Left forelimb (tissue), 1 donor: ENCODE measurements at places on chromosomes 2 and 18.

GRCh38 chr2:108810993-108811957, 24.7 kb downstream of the CCDC138 start:
- no peak for DNase-seq

DNA sequence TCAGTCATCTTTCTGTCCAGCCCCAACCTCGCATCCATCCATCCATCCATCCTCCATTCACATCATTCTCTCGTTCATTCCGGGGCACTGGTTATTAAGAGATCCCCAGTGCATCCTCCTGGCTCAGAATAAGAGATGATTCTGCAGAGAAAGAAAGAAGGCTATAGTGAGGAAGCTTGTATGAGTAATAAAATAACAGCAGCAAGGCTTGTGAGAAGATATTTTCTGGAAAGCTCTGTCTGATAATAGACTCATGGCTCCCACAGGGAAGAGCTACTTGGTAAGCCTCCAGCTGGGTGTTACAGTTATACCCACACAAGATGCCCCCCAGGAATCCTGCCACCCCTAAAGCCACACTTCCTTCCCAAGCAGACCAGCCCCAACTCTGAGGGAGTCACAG, 143.2 kb downstream of the MTCL1 start:
- DNase-seq: no peak

GRCh38 chr2:68420254-68420910, 46.7 kb downstream of the FBXO48 start:
- DNase-seq: no peak

DNA sequence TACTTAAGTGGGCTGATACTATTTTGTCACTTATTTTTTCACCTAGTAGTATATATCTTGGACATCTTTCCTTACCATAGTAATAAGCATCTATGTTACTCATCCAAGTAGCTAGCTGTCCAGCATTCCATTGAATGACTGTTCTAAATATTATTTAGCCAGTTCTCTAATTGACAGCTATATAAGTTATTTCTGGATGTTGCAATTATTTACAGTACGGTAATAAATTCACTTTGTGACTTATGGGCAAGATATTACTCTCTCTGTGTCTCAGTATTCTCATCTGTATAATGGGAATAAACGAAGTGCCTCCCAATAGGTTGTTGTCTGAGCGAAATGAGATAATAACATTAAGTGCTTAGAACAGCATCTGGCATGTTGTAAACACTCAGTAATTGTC, 46.6 kb upstream of the AGAP1 start:
- no peak for DNase-seq

- no peak for DNase-seq
Observed at GRCh38 chr2:207418419-207418818, 111.3 kb upstream of the CREB1 start.

- no peak for DNase-seq
Observed at GRCh38 chr2:70340761-70341476, 39.1 kb upstream of the FAM136A start.

DNA sequence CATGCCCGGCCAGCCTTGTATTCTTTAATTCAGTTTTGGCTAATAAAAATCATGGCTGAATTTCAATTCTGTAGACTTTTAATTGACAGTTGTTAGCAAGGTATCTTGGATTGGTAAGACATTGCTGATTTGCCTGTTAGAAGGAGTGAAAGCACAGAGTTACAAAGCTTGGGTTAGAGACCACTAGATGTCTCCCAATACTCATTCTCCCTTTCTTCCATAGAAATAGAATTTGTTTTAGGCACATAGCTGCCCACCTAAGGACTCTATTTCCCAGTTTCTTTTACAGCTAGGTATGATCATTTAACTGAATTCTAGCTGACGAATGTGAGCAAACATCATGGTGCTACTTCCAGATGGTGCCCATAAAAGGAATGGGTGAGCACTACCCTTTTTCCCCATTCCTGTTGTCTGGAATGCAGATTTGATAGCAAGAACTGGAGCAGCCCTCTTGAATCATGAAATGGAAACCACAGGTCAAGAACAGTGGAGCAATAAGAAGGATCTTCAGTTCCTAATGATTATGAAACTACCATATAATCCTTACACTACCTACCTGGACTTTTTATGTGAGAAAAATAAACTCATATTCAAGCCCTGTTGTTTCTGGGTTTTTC, 17.5 kb downstream of the PECR start:
- DNase-seq: no peak

- no peak for DNase-seq
Observed at GRCh38 chr2:9099341-9099751, 95.9 kb upstream of the MBOAT2 start.

DNA sequence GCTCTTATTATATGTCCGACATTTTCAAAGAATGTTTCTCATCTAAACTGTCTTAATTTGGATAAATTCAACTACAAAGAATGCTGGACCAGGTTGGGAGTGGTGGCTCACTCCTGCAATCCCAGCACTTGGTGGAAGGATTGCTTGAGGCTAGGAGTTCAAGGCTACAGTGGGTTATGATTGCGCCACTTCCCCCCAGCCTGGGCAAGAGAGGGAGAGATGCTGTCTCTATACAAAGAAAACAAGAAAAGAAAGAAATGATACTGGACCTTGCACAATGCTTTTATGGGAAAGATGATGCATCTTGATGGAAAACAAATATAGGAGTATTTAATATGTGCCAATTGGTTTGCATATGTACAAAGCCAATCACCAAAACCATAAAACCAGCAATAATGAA, 296.7 kb downstream of the LPIN1 start:
- DNase-seq: no peak

DNA sequence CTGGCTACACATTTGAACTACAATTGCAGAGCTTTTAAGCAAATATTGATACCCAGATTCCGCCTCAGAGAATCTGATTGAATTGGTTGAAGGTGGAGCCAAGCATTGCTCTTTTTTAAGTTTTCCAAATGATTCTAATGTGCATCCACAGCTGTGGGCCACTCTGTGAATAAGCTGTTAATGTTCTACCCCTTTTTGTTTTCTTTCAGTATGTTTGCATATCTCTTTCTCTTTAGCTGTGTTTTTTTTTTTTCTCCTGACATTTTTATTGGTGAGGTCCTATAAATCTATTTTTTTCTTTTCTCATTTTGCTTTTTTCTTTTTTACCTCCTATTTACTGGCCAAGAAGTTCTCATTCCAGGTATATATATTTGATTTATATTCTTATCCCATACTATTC, 6.5 kb downstream of the SCN3A start:
- DNase-seq: no peak

GRCh38 chr2:207926989-207927300, 98.4 kb downstream of the PLEKHM3 start:
- no peak for DNase-seq

- no peak for DNase-seq
Observed at GRCh38 chr2:227198866-227199265, 34.4 kb downstream of the COL4A3 start.

GRCh38 chr2:189624648-189625355, 36.5 kb upstream of the ASNSD1 start:
- DNase-seq: no peak

DNA sequence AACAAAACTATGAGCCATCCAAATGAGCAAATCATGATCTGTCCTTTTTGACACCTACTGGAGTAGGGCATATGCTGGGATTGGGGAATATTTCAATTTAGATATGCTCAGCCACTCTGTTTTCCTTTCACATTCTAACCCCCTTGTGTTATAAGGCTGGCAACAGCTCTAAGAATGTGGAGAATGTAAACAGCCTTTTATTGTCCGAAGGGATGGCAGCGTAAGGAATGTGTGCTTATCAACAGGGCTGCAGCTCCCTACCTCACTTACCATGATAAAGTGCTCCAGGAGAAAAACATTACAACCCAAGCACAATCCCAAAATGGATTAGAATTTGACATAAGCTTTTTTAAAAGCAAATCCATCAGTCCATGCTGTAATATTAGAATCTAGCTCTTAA, 2.2 kb downstream of the NXPH2 start:
- no peak for DNase-seq

DNA sequence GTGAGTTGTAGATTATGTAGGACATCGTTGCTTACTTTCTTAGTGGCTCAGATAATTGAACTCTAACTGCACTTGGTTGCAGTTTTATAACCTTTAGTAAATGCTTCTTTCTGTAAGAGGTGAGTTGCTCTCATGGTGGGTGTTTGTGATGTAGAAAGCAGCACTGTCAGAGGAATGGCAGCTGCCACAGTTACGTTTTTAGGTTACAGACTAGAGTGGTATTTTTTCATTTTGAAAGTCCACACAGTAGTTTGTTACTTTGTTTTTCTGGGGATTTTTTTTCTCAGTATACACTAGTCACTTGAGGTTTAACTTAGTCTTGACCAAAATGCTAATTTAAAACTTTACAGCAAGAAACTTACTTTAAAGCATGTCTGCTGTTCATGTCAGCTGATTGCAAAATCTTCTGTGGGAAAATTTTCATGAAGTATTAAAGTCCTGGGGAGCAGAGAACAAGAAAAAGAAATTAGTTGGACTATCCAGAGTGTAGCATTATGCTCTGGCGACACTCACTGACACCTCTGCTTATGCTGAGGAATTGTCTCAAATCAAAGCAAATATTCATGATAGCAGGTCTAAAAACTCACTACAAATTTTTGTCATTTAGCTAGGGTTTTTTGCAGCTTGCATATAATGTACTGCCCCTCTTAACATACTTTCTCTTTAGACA, 14.8 kb downstream of the AFTPH start:
- no peak for DNase-seq

GRCh38 chr2:65429786-65430602, 2.4 kb downstream of the SPRED2 start:
- DNase-seq: no peak

DNA sequence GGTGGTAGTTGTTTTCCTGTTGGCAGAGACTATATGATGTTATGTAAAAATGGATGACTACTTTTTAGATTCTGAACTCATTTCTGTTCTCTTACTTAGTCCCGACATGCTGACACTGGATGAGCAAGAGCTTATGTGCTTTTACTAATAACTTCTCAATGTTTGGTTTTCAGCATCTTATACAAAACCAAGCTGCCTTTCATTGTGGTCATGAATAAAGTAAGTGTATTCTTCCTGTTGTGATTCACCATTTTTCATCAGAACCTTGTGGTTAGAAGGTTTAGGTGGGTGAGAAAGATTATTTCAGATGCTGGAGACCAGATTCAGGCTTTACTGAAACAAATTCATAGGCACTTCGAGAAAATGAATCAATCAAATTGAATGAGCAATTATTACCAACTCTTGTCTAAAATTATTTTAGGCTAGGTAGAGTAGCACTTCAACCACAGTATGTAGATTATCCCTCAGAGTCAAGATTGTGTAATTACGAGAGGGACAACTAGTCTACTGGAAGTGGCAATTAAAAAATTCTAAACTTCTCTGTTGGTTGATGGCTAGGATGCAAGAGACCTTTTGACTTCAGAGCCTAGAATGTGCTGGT, 9.3 kb downstream of the GPN1 start:
- DNase-seq: no peak

GRCh38 chr2:71309-72035, 25.2 kb upstream of the FAM110C start:
- no peak for DNase-seq

GRCh38 chr2:190511104-190511503, 23.4 kb downstream of the NEMP2 start:
- DNase-seq: no peak

GRCh38 chr2:234712421-234712935, 215.6 kb upstream of the ARL4C start:
- DNase-seq: no peak

- DNase-seq: peak; percentile 76
Observed at GRCh38 chr2:136025057-136025973, 39.9 kb upstream of the DARS1 start.

DNA sequence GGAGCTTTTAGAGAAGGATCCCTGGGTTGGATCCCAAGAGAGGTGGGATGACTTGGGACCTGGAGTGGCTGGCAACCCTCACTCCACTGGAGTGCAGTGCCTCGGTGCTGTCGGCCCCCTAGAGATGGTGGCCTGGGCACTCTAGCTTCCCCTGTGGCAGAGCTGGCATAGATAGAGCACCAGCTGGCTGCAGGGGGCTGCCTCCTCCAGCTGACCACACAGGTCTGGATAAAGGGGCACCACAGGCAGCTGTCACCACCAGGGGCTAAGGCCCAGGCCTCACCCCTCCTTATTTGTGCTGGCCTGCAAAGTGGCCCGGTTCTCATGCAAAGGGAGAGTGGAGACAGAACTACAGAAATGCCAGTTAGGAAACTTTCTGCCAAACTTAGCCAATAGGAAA, 74.3 kb downstream of the ZBTB7C start:
- no peak for DNase-seq

DNA sequence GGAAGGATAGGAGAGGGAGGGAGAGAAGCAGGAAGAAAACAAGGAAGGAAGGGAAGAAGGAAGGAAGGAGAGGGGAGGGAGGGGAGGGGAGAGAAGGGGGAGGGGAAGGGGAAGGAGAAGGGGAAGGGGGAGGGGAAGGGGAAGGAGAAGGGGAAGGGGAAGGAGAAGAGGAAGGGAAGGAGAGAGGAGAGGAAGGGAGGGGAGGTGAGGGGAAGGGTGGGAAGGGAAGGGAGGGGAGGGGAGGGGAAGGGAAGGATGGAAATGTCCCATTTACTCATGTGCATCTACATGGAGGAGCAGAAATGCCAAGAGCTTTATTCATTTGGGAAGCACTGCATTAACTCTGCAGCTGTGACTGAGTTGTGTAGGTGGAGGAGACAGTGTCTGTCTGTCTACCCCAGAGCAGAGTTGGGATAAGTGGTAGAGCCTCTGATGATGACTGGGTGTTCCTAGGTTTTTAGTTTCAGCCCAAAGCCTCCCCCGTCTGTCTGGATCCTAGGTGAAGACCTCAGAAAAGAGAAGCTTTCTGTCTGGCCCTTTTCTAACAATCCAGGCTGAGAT, 131.3 kb downstream of the COL6A3 start:
- DNase-seq: no peak

- no peak for DNase-seq
Observed at GRCh38 chr2:64698668-64699444, 45.1 kb upstream of the SERTAD2 start.
